ENCODE measurements at places on chromosomes 3 and 15.
A peak's percentile ranks its signal among the peaks of the same experiment; 100 is the strongest.

DNA sequence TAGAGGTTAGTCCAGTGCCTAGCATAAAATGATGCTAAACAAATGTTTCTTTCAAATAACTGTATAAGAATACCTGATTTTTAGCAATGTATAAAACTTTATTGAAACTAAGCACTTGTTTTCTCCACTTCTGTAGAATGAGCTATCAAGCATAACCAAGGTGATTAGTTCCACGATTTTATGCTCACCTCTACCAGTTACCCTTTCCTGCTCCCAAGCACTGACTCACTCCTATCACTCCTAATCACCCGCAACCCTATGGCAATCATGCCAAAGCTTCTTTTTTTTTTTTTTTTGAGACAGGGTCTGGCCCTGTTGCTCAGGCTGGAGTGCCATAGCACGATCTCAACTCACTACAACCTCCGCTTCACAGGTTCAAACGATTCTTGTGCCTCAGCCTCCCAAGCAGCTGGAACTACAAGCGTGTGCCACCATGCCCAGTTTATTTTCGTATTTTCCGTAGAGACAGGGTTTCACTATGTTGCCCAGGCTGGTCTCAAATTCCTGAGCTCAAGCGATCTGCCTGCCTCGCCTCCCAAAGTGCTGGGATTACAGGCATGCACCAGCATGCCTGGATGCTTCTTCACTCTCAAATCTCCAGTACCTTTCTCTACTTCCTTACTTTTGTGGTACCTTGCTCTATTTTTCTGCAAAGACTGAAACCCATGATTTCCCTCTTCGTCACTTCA lies 3.9 kb downstream of the HSPBAP1 start:
- no peak for DNase-seq

- DNase-seq: no peak
These were observed 25.6 kb downstream of the FAM43A start for GRCh38 chr3:194711286-194711685.

- no peak for DNase-seq
These were observed 95.9 kb downstream of the FLNB start for GRCh38 chr3:58104151-58104550.

GRCh38 chr3:138688871-138689299 lies 80.3 kb downstream of the FAIM start:
- DNase-seq: no peak

DNA sequence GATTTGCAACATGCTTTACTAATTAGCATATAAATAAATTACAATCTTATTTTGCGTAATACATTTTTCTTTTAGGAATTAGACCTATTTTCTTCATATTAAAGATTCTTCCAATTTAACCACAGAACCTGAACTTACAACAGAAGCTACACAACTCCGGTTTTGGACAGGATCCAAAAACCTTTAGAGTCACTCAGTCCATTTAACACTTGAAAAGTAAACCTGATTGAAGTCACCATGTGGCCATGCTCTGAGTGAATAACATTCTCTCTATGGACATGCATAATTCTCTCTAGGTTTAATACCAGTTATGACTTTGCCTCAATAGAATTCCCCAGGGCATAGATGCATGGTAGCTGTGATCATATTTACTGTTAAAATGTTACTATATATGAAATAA lies 751.0 kb downstream of the VGLL3 start:
- no peak for DNase-seq

DNA sequence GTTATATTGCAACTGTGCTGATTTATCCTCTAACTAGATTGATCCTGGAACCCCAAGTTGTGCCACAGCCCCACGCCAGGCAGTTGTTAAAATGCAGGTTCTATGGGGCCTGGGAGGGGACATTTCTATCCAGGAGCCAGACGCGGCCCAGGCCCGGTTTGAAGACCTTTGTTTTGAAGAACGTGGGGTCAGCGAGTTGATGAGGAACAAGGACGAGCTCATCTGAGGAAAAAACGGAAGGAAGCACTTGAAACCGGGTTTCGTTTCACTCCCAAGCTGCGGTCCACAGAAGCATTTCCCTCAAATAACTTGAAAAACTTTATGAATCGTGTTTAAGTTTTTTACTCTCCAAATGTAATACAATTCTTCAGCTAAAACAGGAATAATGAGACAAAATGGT lies 76.4 kb downstream of the CHSY1 start:
- no peak for DNase-seq

DNA sequence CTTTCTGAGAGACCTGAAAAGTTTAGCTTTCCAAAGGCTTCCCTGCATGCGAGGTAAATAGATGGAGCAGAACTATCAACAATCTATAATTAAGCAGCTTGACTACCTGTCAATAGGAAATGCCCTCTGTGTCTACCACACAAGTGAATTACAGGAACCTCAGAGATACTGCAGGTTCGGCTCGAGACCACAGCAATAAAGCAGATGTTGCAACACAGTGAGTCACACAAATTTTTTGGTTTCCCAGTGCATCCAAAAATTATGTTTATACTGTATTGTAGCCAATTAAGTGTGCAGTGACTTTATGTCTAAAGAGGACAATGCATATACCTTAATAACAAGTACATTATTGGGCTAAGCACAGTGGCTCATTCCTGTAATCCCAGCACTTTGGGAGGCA lies 252.0 kb downstream of the UBE2E2 start:
- DNase-seq: no peak

- DNase-seq: no peak
These were observed 23.2 kb downstream of the SHC4 start for GRCh38 chr15:48940508-48940907.

DNA sequence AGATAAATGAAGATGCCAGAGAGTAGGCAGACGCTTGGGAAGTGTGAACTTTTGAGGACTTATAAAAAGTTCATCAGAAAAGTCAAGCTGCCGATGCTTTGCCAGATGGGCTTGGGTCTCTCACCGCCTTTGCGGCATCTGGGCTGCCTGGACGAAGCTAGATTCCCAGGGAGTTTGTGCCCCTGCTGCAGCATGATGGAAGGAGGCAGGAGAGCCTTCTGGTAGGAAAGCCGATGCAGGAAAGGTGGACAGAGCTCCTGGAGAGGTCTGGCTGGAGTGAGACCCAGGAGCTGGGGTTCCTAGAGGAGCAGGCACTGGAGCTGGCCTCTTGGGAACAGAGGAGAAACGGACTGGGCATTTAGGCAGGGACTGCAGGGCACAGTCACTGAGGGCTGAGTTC lies 51.9 kb upstream of the ATP2B2 start:
- DNase-seq: no peak

- no peak for DNase-seq
These were observed 111.2 kb downstream of the MYO5A start for GRCh38 chr15:52417521-52417920.

- DNase-seq: no peak
These were observed 52.4 kb downstream of the SLC9A9 start for GRCh38 chr3:143795874-143796273.

GRCh38 chr15:93467337-93467736 lies 378.3 kb upstream of the RGMA start:
- DNase-seq: peak; percentile 69

GRCh38 chr3:72213296-72214065 lies 428.5 kb upstream of the PROK2 start:
- DNase-seq: no peak
